ENCODE measurements at places on chromosomes 1 and 21.

DNA sequence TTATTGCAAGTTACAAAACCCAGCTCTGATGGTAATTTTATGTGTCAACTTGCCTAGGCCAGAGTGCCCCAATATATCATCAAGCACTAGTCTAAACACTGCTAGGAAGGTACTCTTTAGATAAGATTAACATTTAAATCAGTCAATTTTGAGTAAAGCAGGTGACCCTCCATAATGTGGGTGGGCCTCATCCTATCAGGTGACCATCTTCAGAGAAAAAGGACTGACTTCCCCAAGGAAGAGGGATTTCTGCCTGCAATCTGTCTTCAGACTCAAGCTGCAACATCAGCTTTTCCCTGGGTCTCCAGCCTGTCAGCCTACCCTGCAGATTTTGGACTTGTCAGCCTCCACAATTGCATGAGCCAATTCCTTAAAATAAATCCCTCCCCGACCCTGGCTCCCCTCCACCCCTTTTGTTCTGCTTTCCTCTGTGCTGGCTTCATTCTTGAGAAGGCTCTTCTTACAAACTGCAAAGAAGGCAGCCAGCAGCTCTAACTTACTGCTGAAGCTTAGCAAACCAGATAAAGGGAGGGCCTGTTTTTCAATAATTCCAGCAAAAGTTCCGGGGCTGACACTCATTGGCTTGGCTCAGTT, 56.4 kb upstream of the RUNX3 start:
- no peak for DNase-seq

DNA sequence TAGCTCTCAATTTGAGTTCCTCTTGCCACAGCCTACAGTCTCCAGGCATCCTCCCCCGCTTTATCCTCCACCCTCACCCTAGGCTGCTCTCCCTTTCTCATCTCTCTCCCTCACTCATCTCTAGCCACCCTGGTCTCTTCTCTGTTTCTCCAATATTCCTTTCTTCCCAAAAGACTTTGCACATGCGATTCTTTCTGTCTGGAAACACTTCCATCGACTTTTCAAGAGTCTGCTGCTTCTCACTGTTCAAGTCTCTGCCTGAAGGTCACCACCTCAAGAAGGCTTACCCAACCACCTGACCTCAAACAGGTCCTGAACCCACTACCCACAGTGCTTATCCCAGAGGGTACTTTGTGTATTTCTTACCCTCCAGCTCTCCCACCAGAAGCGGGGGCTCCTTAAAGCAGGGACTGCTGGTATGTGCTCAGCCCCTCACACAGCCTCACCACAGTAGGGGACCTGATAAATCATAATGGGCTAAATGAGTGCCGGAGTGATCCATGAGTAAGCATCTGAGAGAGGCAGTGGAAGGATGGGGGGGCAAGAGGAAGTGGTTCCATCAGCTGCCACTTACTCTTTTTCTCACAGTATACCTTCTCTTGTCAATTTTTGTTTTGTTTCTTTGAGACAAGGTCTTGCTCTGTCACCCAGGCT, 14.3 kb upstream of the KRTAP19-8 start:
- no peak for DNase-seq

DNA sequence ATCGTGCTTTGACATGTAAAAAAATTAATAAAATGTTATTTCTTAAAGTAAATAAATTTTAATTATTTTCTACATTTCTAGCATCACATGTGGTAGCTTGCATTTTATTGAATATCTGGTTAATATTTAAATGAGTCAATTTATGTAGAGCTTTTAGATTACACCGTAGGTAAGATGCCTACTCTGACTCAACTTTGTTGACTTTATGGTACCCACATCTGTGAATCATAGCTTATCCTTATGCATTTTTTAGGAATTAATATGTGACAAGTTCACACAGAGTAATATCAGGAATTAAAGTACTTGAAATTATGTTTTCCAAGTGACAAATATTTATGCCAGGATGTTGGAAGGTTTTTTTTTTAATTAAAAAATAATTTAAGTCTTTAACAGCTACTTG, 120.7 kb downstream of the LEPR start:
- DNase-seq, result no peak

GRCh38 chr21:42097860-42098454, 26.8 kb downstream of the UMODL1 start:
- no peak for DNase-seq

DNA sequence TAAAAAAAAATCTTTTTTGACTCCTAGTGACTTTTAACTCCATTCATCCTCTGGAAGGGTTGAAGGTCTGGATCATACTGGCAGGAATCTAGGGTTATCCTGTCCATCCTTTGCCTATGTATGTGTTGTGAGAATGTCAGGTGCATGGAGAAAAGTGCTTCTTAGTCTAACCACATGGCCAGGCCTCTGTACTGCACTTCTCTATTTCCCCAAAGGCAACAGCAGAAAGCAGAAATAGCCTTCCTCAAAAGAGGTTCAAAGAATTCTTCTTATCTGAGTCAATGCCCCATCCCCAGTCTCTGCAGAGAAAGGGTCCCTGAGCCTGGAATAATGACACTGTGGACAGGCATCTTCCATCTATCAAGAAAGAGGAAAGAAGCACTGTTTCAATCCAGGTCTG, 85.7 kb upstream of the CD34 start:
- DNase-seq, result no peak

- DNase-seq, result no peak
These were observed 218.7 kb upstream of the FGGY start for GRCh38 chr1:59078070-59078800.

DNA sequence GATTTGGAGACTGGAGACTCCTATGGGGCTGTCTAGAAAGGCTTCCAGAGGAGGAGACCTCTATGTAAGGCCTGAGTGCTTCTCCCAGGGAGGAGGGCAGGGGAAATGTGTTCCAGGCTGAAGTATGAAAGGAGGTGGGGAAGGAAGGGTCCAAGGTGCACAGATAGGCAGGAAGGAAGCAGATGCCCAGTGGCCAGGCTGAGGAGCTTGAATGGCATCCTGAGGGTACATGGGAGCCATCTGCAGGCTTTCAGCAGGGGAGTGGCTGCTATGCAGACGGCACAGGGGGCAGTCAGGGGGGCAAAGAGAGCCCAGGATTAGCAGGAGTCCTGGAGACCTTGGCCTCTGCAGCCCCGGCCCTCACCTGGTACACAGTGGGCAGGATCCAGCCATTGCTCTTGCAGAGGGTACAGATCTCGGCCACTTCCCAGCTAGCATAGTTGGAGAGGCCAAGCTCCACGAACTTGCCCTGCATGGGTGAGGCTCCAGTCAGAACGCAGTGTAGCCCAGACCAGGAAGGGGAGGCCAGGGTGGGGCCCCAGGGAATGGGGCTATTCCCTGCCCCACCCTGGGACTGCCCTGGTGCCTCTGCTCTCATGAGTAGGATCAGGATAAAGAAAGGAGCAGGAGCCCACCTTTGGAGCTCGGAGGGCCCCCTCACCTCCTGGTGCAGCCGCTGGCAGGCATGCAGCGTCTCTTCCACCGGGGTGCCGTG, 4.0 kb downstream of the AKR7A2 start:
- DNase-seq, result no peak

DNA sequence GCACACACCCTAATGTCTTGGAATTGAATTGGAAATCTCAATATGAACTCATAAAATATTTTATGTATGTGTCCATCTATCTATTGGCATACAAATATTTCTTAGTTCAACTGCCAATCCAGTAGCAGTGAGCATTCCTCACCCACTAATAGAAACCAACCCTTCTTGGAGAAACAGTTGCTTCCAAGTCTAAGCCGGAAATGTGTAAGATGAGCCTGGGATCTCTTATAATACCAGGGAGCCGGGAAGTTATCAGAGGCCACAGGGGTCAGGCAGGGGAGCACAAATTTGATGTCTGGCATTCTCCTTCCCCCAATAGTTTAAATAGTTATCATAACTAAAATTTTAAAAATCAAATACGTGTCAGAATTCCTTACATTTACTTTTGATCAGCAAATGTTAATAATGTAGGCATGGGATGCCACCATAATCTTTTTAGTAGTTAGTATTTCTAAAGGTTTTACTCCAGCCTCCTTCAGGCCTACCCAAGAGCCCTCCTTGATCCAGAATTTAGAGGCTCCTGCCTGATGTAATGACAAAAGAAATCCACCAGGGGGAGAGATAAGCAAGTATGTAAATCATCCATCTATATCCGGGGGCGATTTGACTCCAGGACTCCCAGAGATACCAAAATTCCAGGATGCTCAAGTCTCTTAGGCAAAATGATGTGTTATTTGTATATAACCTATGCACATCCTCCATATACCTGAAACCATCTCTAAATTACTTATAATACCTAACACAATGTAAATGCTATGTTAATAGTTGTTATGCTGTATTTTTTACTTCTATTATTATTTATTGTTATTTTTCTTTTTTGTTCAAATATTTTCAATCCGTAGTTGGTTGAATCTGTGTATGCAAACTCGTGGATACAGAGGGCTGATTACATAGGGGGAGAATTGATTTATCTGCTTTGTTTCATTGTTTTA, 218.7 kb upstream of the COA6 start:
- DNase-seq, result no peak

- DNase-seq, result no peak
These were observed 72.2 kb upstream of the GJB5 start for GRCh38 chr1:34682452-34683223.
